ENCODE measurements at places on chromosomes 4 and X.

DNA sequence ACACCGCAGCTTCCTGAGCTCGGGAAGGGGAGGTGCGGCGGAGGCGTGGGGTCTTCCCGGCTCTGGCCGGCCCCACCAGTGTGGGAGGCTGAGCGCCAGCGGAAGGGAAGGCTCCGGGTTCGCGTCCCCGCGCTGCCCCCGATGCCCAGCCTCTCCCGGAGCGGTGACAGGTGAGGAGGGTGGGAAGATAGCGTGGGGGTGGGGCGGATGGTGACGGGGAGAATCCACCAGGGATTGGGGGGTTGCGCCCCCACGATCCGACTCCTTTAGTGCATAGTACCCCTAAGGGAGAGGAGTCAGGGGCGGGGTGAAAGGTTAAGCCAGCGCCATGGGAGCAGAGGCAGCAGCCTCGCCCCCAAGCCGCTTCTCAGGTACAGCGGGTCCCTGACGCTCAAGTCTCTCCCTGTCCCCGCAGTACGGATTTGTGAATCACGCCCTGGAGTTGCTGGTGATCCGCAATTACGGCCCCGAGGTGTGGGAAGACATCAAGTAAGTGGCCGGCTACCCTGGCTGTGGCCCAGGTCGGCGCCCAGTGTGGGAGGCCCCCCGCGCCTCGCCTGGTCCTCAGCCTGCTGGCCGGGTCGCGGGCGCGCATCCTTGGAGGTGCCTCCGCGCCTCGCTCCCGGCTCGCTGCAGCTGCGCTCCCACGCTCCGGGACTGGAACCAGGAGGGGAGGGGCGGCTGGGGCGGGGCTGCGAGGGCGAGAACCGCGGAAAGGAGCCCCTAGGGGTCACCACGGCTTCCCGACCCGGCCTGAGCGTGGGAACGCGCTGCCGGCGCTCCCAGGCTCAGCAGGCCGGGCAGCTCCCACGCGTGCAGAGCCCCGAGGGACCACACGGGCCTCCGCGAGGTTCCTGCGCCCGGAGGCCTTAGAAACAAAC lies 791 bp downstream of the GUCY1B1 start:
- peak overlapping the region; percentile 27 for H3K4me3 ChIP-seq
- H3K27ac ChIP-seq, result no peak overlapping the region
- peaks cover 18% of the 10 kb centered on the region for H3K27me3 ChIP-seq
- no peaks in the 10 kb centered on the region for H3K4me1 ChIP-seq

- no peak overlapping the region for H3K4me3 ChIP-seq
- H3K36me3 ChIP-seq, result no peaks in the 10 kb centered on the region
- H3K27me3 ChIP-seq, result no peaks in the 10 kb centered on the region
Observed at GRCh38 chr4:103289186-103289585, 91.0 kb upstream of the CENPE start.

- no peaks in the 10 kb centered on the region for H3K27me3 ChIP-seq
- no peak overlapping the region for H3K27ac ChIP-seq
- DNase-seq, result no peak
- no peaks in the 10 kb centered on the region for H3K36me3 ChIP-seq
- H3K4me1 ChIP-seq, result peaks cover 3% of the 10 kb centered on the region
- H3K4me3 ChIP-seq, result no peak overlapping the region
Observed at GRCh38 chr4:142701017-142701416, 145.1 kb downstream of the INPP4B start.

- H3K4me1 ChIP-seq, result no peaks in the 10 kb centered on the region
- no peaks in the 10 kb centered on the region for H3K36me3 ChIP-seq
- H3K27ac ChIP-seq, result no peak overlapping the region
- no peak overlapping the region for H3K4me3 ChIP-seq
- no peaks in the 10 kb centered on the region for H3K27me3 ChIP-seq
Observed at GRCh38 chrX:145609951-145610511, 207.6 kb upstream of the SLITRK2 start.

- no peak overlapping the region for H3K27ac ChIP-seq
- no peak overlapping the region for H3K4me3 ChIP-seq
- no peaks in the 10 kb centered on the region for H3K36me3 ChIP-seq
- no peak for DNase-seq
- no peaks in the 10 kb centered on the region for H3K4me1 ChIP-seq
Observed at GRCh38 chr4:53507671-53508286, 83.5 kb downstream of the LNX1 start.

DNA sequence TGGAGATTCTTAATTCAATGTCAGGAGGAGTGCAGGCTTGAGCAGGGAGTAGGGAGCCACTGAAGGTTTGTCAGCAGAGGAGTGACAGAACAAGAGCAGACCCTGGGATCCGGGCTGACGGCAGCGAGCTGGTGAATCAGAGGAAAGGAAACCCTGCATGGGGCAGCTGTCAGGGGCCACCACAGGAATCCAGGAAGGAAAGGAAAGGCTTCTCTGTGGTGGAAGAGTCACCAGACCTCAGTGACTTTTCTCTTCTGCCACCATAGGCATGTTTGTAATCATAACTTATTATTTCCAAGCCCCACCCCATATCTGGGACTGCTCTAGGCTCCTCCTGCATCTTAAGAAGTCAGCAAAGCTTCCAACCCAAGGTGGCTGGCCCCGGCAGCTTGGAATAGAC lies 150.9 kb downstream of the BCOR start:
- no peaks in the 10 kb centered on the region for H3K36me3 ChIP-seq
- DNase-seq, result no peak
- H3K4me1 ChIP-seq, result peaks cover 3% of the 10 kb centered on the region
- H3K27me3 ChIP-seq, result no peaks in the 10 kb centered on the region

DNA sequence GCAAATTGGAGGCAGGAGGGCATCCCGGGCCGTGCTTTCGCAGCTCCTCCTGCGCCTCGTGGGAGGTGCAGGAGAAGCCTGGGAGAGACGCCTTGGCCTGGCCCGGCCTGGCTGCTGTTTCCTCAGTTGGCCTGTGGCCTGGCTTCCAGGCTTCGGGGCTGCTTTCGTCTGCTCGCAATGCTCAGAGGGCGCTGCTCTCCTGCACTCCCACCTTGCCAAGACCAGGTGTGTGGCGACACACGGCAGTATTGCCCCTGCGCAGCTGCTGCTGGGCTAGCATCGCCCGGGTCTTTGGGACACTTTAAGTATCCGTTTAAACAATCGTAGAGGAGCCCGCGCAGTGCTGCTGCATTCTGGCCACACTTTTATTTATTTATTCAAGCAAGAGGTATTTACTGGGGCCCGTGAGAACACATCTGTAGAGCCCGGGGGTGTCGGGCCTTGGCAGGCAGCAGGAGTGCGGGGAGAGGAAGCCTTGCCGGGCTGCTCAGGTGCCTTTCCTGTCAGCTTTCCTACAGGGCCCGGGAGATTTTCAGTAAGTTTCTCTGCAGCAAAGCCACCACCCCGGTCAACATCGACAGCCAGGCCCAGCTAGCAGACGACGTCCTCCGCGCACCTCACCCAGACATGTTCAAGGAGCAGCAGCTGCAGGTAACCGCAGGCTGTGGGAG lies 26.2 kb upstream of the HGFAC start:
- H3K27me3 ChIP-seq, result no peaks in the 10 kb centered on the region
- H3K27ac ChIP-seq, result no peak overlapping the region
- peaks cover 37% of the 10 kb centered on the region for H3K36me3 ChIP-seq
- H3K4me1 ChIP-seq, result no peaks in the 10 kb centered on the region
- no peak for DNase-seq

- H3K36me3 ChIP-seq, result no peaks in the 10 kb centered on the region
- H3K4me1 ChIP-seq, result peaks cover 28% of the 10 kb centered on the region
- DNase-seq, result no peak
- peak within 1 kb of the TSS; percentile 66 for H3K4me3 ChIP-seq
- H3K27ac ChIP-seq, result peak within 1 kb of the TSS; percentile 86
- H3K27me3 ChIP-seq, result peaks cover 4% of the 10 kb centered on the region
Observed at GRCh38 chr4:1870578-1871443, at the start of gene NSD2. Gene NSD2 (plus strand): TSS chr4:1871393. CDS start chr4:1900655, 29,262 bp downstream.

DNA sequence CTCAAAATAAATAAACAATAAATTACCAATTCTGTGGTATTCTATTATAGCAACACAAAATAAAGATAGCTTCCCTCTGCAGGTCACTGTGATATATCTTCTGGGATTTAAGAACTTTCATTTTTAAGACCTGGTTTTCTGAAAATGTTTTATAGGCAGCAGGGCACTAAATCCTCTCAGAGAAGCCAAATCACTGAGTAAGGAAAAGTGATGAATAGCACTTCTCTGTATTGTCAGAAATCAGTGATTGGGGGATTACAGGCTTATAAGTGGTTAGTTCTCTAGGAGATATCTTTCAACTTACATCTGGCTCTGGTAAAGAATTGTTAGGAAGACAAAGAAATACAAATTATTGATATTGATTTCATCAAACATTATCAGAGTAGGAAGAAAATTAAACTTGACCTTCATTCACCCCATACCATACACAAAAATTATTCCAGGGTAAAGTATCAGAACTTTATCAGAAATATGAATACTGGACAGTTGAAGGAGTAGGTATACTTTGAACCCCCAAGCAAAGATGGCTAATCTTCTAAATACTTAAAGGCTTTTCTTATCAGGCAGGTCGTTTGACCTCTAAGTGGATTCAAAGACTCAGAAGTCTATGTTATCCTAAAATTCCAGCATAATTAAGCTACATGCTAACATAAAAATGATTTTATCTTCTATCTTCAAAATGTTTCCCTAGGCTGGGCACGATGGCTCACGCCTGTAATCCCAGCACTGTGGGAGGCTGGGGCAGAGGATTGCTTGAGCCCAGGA lies 81.6 kb upstream of the USP9X start:
- H3K4me3 ChIP-seq, result no peak overlapping the region
- H3K36me3 ChIP-seq, result no peaks in the 10 kb centered on the region
- no peaks in the 10 kb centered on the region for H3K27me3 ChIP-seq
- H3K4me1 ChIP-seq, result no peaks in the 10 kb centered on the region

DNA sequence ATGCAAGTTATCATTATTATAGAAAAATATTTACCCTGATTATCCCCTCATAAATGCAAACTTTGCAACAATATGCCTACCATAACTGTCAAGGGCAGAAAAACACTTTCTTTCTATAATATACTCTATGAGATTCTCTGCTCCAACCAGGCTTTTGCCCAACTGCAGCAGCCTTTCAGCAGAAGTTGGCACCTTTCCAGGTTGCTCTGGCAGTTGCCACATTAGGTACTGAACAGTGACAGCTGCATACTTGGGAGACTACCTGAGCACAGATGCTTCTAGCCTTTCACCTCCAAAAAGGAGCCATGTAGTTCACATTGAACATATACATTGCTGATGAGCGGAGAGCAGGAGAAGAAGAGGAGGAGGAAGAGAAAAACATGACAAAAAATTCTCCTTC lies 69.5 kb upstream of the BRWD3 start:
- no peak overlapping the region for H3K27ac ChIP-seq
- H3K27me3 ChIP-seq, result no peaks in the 10 kb centered on the region
- H3K36me3 ChIP-seq, result no peaks in the 10 kb centered on the region
- H3K4me3 ChIP-seq, result no peak overlapping the region
- no peak for DNase-seq

DNA sequence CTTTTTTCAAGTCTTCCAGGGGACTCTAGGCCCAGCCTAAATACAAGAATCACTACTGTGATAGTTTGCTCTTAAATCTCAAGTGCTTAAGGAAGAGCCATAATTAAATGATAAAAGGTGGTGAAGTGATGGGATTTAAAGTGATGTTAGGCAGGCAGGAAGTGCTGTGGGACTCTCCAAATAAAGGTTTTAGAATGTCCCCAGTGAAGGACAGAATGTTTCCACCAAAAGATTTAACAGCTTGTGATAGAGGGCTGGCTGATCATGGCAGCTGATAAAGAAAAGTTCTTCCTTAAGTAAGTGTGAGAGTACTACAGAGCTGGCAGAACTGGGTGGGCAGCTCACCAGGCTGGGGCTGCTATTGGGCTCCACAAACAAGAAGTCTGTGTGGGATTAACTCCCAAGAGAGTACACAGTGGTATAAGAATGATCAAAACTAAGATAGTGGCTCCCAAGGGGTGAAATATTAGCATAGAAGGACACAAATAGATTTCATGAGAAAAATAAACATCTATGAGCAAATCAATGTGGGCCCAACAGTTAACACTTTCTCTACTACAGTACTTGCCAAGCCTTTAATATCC lies 637.2 kb upstream of the CPEB2 start:
- peaks cover 6% of the 10 kb centered on the region for H3K4me1 ChIP-seq
- H3K36me3 ChIP-seq, result no peaks in the 10 kb centered on the region
- no peaks in the 10 kb centered on the region for H3K27me3 ChIP-seq

GRCh38 chr4:47278631-47279030 lies 184.9 kb downstream of the COMMD8 start:
- no peaks in the 10 kb centered on the region for H3K4me1 ChIP-seq
- no peaks in the 10 kb centered on the region for H3K27me3 ChIP-seq
- H3K36me3 ChIP-seq, result no peaks in the 10 kb centered on the region
- no peak overlapping the region for H3K4me3 ChIP-seq

GRCh38 chr4:8910822-8911315 lies 39.2 kb upstream of the HMX1 start:
- no peak overlapping the region for H3K4me3 ChIP-seq
- no peak overlapping the region for H3K27ac ChIP-seq
- H3K27me3 ChIP-seq, result peaks cover 3% of the 10 kb centered on the region
- no peaks in the 10 kb centered on the region for H3K36me3 ChIP-seq
- no peaks in the 10 kb centered on the region for H3K4me1 ChIP-seq

- no peaks in the 10 kb centered on the region for H3K36me3 ChIP-seq
- no peaks in the 10 kb centered on the region for H3K27me3 ChIP-seq
- no peak overlapping the region for H3K27ac ChIP-seq
Observed at GRCh38 chrX:40247848-40248622, 150.3 kb upstream of the BCOR start.

- no peak for DNase-seq
- H3K4me1 ChIP-seq, result peaks cover 4% of the 10 kb centered on the region
- H3K36me3 ChIP-seq, result no peaks in the 10 kb centered on the region
- no peak overlapping the region for H3K27ac ChIP-seq
- H3K4me3 ChIP-seq, result no peak overlapping the region
- peaks cover 30% of the 10 kb centered on the region for H3K27me3 ChIP-seq
Observed at GRCh38 chr4:167230744-167231143, 3.5 kb downstream of the SPOCK3 start.

DNA sequence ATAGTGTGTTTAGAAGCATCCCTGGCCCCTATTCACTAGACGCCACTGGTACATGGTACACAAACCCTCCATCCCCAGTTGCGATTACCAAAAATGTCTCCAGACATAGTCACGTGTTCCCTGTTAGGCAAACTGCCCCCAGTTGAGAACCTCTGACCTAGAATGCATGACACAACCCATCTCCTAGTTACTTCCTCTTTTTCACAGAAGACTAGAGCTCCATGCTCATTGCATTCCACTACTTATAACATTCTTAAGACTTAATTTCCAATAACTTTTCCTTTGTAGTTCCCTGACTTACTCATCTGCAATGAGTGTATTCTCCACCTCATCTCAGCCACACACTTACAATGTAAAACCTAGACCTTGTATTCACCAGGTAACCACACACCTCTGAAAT lies 68.6 kb downstream of the PRSS12 start:
- H3K36me3 ChIP-seq, result peaks cover 2% of the 10 kb centered on the region
- H3K4me1 ChIP-seq, result peaks cover 53% of the 10 kb centered on the region
- peak overlapping the region; percentile 30 for H3K27ac ChIP-seq
- H3K4me3 ChIP-seq, result no peak overlapping the region
- H3K27me3 ChIP-seq, result no peaks in the 10 kb centered on the region
- DNase-seq, result no peak

GRCh38 chr4:154464654-154465053 lies 26.9 kb downstream of the DCHS2 start:
- no peak overlapping the region for H3K4me3 ChIP-seq
- no peaks in the 10 kb centered on the region for H3K27me3 ChIP-seq
- peaks cover 14% of the 10 kb centered on the region for H3K4me1 ChIP-seq
- DNase-seq, result no peak
- no peaks in the 10 kb centered on the region for H3K36me3 ChIP-seq

All from keratinocyte (primary cell).